Mesenchymal stem cell (in vitro differentiated cells and primary cell): ENCODE measurements at places on chromosomes 6 and 20.

GRCh38 chr6:7866526-7866925 lies 44.1 kb downstream of the TXNDC5 start:
- no peak for DNase-seq

DNA sequence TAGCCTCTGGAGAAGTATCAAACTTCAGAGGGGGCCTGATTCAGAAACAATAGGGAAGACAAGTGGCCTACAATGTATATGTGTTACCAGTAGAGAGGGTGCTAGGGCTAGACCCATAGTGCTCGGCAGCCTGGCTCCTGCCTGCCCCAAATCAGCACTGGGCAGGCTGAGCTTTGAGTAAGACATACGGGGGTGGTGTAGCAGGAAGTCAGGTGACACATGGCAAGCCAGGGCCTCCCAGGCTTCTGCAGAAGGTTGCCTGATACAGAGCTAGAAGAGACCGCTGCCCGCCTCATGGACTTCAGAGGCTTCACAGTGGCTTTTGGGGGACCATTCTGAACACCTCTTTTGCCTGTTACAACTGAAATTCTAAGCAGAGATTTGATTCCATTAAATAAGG lies 43.4 kb downstream of the RALY start:
- DNase-seq: no peak

DNA sequence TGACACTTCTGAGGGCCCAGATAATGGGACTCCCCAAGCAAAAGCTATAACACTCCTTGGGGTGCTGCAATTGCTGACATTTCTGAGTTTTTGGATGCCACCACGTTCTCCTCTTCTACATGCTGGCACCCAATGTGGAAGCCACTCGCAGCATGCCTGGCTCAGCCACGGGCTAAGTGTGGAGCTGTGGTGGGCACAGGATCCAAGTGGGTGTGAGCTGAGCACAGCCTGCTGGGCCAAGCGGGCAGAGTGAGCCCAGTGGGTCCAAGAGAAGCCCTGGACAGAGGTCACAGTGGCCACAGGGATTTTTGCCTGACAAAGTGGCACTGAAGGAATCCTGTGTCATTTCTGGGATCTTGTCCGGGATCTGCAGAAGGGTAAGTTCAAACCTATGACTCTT lies 213.2 kb downstream of the C6orf118 start:
- no peak for DNase-seq

GRCh38 chr6:148703900-148704299 lies 42.9 kb upstream of the UST start:
- no peak for DNase-seq

- DNase-seq: peak; percentile 91
These were observed 115.7 kb downstream of the AIG1 start for GRCh38 chr6:143176090-143177021.

GRCh38 chr6:111573892-111574797 lies 31.5 kb downstream of the TRAF3IP2 start:
- DNase-seq: peak; percentile 88

DNA sequence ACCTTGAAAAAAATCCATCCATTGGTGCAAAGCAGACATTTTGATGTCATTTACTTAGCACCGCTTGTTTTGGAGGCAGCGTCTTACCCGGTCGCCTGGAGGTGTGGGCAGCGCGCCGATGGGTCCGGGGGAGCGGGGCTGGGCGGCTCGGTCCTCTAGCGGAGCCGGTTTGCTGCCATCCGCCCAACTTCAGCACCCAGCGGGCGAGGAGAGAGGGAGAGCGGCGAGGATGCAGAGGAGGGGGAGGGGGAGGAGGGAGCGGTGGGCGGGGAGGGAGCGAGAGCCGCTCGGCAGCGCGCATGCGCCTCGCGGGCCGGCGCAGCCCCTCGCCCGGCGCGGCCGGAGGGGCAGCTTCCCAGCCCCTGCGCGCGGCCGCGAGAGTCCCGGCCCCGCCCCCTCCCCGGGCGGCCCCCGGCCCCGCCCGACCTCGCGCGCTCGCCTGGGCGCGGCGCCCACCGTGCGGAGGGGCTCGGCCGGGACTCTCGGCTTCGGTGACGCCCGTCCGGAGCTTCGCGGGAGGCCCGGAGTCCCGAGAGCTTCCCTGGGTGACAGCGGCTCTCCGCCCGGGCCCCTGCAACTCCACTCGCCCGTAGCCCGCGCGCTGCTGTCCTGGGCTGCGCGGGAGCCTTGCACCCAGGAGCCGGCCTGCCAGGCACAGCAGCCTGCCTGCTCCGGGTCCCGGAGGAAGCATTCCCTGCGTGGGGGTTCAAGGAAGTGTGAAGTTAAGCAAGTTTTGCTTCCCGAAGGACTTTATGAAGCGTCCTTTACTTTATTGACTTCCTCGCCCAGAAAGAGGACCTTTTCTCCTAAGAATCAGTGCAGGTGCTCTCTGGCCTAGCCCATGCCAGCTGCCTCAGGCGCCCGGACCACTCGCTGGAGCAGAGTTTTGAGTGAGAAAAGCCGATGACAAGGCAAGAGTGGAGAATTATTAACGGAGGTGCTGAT lies at the start of gene RGS17:
RGS17 (minus strand) TSS at position 246 of the 945 bp plus-strand sequence. CDS start 87,264 bp downstream, outside the sequence.
- peak; percentile 80 for DNase-seq
